ENCODE measurements at places on chromosomes 3 and 15.
A peak's percentile ranks its signal among the peaks of the same experiment; 100 is the strongest.

DNA sequence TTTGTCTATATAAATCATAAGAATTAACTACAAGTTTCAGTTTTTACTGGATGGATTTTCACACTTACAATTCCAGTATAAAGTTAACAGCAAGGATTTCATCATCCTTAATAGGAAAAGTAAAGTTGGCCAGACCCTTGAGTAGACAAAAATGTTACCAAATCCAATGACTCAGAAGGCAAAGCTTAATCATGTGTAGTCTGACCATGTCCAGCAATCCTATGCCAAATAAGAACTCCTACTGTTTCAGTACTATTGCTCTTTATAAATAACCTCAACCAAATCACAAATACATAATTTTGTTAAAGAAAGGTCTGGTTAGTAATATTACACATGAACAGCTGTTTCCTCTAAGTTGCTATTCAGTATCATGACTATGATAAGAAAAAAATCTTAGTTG is 35.0 kb downstream of the PLOD2 start:
- DNase-seq = no peak

- DNase-seq = no peak
Observed at GRCh38 chr15:57398336-57398735, 22.0 kb downstream of the CGNL1 start.

DNA sequence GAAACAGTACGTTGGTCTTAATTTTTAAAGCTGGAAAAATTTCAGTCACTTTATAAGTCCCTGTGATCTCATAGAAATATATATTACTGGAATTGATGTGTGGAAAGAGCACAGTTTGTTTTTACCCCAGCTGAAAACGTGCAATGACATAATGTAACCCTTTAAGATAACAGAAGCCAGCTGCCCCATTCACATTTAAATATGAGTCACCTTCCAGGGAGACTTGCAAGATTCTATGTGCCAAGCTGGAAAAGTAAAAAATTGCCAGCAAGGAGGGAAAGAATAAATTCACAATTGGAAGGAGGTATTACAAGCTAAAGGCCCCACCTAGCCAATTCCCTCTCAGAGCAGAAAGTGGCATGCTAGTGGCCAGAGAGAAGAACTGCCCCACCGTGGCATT is 50.2 kb downstream of the SAMMSON start:
- DNase-seq = no peak

DNA sequence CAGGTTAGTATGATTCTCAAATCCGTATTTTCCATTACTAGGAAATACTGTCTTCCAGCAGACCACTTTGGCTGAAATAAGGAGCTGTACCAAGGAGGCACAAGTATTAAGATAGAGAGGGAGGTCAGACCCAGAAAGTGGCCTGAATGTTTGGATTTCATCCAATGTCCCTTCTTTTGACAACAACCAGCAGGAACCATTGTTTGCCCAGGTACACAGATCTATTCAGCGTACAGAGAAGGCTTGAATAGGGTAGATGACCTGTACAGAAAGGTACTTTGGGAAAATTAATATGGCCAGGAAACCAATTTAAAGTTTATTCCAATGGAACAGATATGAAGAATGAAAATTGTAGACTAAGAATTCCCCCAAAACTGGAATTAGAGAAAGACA is 12.6 kb downstream of the MTHFS start:
- no peak for DNase-seq

GRCh38 chr3:177050501-177051237 is 146.6 kb downstream of the TBL1XR1 start:
- DNase-seq = no peak

DNA sequence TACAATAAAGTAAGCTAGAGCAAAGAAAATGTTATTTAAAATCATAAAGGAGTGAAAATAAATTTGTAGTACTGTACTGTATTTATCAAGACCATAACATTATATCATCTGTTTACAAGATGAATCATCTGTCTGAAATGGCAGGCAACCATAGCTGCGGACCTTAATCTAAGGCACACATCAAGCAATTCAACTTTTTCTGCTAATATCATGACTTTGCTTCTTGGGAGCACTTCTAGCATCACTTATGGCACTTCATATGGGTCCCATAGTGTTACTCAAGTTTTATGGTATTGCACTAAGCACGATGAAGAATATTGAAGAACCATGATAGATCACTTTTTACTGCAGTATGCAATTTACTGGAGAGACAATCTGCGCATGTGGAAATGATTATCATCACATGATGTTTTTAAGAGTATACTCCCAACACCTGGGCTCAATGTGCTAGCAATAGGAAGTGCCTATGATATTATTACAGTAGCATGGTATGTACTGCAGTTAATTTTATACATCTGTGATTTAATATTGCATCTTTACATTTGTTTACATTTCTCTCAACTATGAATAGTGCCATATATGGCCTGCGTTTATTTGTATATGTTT is 137.7 kb upstream of the NECTIN3 start:
- no peak for DNase-seq

- DNase-seq = no peak
Observed at GRCh38 chr15:62109982-62110851, 43.4 kb downstream of the C2CD4A start.

GRCh38 chr3:16317561-16317945 is 52.5 kb downstream of the OXNAD1 start:
- no peak for DNase-seq

DNA sequence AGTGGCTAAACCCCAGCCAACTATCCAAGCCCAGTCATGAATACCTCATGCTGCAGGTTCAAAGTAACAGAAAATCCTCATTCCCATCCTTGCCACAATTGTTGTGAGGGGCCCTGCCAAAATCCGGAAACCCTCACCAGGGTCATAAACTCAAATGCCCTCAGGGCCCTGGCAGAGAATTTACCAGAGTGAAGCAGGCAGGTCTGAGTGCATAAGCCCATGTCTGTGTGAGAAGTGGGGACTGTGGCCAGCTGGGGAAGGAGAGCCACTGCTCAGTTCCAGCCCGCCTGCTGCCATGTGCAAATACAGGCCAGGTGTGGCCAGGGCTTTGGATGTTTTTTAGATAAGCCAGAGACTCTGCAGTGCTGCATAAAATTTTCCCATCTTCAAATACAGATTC is 7.0 kb downstream of the CEP152 start:
- no peak for DNase-seq

- DNase-seq = no peak
Observed at GRCh38 chr3:187242900-187243299, 45.6 kb downstream of the RTP1 start.

- no peak for DNase-seq
Observed at GRCh38 chr15:40441565-40442531, 1.1 kb downstream of the BAHD1 start.

- no peak for DNase-seq
Observed at GRCh38 chr3:9914011-9914410, 2.9 kb upstream of the IL17RC start.

- no peak for DNase-seq
Observed at GRCh38 chr3:163626753-163627152, 1451.5 kb downstream of the SI start.

DNA sequence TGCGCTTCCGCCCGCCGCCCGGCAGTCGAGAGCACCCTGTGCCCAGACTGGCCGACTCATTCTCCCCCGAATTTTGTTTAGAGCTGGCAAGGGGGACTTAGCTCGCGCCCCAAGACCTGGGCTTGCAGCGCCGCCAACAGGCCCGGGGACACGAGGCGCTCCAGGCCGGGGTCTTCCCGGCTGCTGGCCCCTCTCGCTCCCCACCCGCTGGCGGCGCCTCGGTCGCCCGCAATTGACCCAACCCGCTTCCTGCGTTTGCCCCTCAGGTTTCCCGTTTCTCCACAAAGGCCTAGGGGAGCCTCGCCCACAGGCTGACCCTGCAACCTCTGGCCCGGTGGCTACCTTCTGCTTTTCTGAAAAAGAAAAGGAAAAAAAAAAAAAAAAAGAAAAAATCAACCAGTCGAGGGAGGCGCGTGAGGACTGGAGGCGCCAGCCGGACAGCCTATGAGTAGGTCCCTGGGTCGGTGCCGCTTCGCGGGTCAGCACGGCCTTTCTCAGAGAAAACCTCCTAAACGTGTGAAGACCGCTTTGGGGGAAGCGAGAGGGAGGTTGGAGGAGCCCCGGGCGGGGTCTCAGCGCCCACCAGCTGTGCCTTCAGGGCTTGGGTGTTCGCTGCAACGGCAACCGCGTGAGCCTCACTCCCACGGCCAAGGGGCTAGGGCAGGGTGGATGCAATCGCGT is 7.2 kb downstream of the FOXL2 start:
- no peak for DNase-seq

- DNase-seq = peak; percentile 45
Observed at GRCh38 chr3:52216585-52217408, 8.6 kb downstream of the TLR9 start.

- no peak for DNase-seq
Observed at GRCh38 chr3:61627768-61628185, 66.4 kb downstream of the PTPRG start.

GRCh38 chr3:161866176-161866575 is 369.6 kb downstream of the OTOL1 start:
- no peak for DNase-seq

DNA sequence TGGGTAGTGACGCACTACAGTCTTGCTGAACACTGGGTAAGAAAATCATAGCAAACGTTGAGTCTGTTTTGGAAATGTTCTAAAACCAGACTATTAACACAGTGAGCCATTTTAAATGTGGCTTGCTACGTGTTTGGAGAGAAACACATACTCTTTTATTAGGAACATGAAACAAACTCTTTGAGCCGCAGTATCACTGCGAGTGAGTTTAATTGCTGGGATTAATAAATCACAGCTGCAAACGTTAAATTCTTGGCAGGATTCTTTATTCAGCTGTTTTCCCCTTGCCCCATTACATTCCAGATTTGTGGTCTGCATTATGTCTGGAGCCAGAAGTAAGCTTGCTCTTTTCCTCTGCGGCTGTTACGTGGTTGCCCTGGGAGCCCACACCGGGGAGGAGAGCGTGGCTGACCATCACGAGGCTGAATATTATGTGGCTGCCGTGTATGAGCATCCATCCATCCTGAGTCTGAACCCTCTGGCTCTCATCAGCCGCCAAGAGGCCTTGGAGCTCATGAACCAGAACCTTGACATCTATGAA is 33.6 kb downstream of the BTD start:
- DNase-seq = no peak

DNA sequence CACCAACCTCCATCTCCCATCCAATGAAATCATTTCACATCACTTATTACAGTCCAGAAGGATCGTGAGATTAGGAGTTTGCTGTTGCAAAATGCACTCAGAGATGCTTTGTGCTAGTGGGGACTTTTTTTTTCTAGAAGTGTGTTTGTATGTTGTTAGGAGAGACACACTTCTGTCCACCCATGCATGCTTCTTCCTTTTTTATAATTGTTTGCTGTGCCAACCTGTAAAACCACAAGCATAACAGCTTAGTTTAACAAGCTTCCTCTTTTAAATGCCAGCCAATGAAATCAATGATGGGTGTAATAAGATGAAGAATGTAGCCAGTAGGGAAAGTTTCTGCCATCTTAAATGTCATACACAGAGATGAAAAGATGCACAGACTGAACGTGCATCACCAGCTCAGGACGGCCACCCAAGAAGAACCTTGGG is 305.6 kb upstream of the STT3B start:
- DNase-seq = no peak

GRCh38 chr3:122316368-122316767 is 8.7 kb upstream of the CSTA start:
- DNase-seq = no peak

- DNase-seq = no peak
Observed at GRCh38 chr3:136353461-136353860, 103.3 kb downstream of the PCCB start.

GRCh38 chr3:88137836-88138235 is 11.9 kb upstream of the C3orf38 start:
- no peak for DNase-seq

DNA sequence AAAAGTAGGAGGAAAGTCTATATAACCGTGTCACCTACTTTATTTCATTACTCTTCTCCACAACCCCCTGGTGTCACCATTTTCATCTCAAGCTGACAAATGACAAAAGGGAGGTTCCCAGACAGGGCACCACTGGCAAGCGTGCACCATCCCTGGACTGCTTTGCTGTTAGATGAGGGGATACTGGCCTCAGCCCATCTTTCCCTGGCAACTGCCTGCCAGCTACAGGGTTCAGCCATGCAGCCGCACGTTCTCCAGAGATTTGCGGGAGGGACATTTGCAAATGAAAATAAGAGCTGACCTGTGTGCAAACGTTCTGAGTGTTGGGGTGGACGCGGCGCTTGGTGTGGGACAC is 660 bp downstream of the UROC1 start:
- no peak for DNase-seq

- DNase-seq = no peak
Observed at GRCh38 chr3:41186297-41186696, 13.0 kb upstream of the CTNNB1 start.

DNA sequence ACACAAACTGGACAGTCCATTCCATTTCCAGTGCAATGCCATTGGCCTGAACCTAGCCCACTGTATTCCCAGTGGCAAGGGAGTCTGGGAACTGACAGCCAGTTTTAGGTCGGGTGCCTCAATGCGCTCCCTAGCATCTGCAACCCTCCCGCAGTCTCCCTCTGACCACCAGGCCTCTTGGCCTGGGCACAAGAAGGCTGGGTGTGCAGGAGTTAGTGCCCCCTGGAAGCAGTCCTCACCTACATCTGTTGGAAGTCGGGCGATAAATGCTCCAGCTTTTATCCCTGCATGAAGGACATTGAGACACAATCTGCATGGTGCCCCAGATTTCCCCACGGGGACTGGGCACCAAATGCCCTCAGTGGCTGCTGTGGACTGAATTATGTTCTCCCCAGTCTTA is 12.7 kb downstream of the C3orf22 start:
- DNase-seq = no peak

GRCh38 chr3:124082343-124082742 is 90.4 kb upstream of the ROPN1 start:
- no peak for DNase-seq

DNA sequence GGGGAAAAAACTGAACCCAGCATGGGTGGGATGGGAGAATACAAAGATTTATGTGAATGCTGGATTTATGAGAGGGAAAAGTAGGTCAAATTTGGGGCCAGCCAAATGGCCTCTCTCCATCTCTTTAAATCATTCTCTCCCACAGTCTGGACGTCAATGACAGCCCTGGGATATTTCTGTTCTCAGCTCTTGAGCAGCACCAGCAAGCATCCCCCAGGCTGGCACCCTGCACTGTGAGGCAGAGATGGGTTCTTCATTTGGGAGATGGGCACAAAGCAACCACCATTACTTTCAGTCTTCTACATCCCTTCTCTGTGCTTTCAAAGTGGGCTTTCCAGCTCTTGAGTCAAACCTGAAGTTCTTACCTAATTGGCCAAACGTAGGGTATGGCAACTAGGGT is 321.0 kb downstream of the NTRK3 start:
- DNase-seq = no peak

GRCh38 chr3:124277144-124277890 is 285.4 kb upstream of the ROPN1 start:
- no peak for DNase-seq

DNA sequence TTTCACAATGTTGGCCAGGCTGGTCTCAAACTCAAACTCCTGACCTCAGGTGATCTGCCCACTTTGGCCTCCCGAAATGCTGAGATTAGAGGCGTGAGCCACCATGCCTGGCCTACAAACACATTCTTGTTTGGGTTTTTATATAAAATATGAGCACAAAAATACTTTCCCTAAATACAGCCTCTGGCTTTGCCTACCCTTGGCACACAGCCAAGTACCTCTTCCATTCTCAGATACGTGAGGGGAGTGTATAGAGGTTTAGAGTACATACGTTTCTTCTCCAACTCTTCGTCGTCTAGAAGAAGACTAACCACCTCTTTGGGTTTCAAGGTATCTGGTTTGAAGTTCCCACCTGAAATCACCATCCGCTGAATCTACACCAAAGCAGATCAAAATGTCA is 33.5 kb downstream of the CHAC1 start:
- no peak for DNase-seq

GRCh38 chr15:62672268-62672667 is 370.3 kb upstream of the TPM1 start:
- DNase-seq = no peak

All from stimulated activated CD4-positive, alpha-beta T cell treated with anti-CD3 and anti-CD28 coated beads, TNF-alpha, amount 100 ng/mL, for 1 hour (primary cell).